ENCODE measurements at places on chromosomes 16 and 17. TPM values are rescaled to one million over a fixed set of nuclear protein-coding genes. Genes with fewer than 3 reads are reported as not detected.

The INCA1 gene
- not detected for total RNA-seq

The MRPL58 gene
- total RNA-seq, result 8.6 TPM

The PLK1 gene
- 0.84 TPM for total RNA-seq

The GPR179 gene
- 0.10 TPM for total RNA-seq

The KRT39 gene
- not detected for total RNA-seq

The TBX2 gene
- 0.10 TPM for total RNA-seq

The OR4D1 gene
- 0.42 TPM for total RNA-seq

The GPR142 gene
- not detected for total RNA-seq

The HOXB8 gene
- total RNA-seq, result 0.10 TPM

The DEXI gene
- 7.5 TPM for total RNA-seq

The CES4A gene
- total RNA-seq, result 5.6 TPM

The UBB gene
- 1,077 TPM for total RNA-seq

The LRRC75A gene
- total RNA-seq, result 2.2 TPM
